Adrenal gland (tissue), 19 donors: ENCODE measurements at places on chromosomes 3 and 15. TPM values are rescaled to one million over a fixed set of nuclear protein-coding genes. Genes with fewer than 3 reads are reported as not detected.

GRCh38 chr3:71380096-71380495 lies 203.4 kb downstream of the FOXP1 start:
- H3K27me3 ChIP-seq = no peaks in the 10 kb centered on the region
- no peak overlapping the region for H3K4me3 ChIP-seq
- no peak overlapping the region for H3K27ac ChIP-seq
- no peak for DNase-seq
- no peaks in the 10 kb centered on the region for H3K36me3 ChIP-seq
- H3K4me1 ChIP-seq = peaks cover 11% of the 10 kb centered on the region

TERC gene
- polyA plus RNA-seq = not detected

GOLGA6B gene
- not detected for polyA plus RNA-seq

DNA sequence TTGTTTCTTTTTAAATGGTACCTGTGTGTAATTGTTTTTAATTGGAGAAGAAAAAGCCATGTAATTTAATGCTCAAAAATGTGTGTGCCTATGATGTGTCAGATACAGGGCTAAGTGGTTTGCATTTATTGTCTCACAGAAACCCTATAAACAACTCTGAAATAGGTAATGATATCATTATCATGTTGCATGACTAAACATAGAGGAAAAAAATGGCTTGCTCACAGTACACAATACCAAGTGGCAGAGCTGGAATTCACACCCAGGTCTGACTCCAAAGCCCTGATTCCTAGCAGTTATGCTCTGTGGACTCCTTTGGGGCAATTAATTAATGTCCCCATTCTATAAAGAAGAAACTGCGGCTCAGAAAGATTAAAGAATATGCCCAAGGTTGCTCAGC lies 237.4 kb upstream of the TRIM42 start:
- DNase-seq = no peak
- H3K4me3 ChIP-seq = no peak overlapping the region
- H3K27me3 ChIP-seq = no peaks in the 10 kb centered on the region
- no peak overlapping the region for H3K27ac ChIP-seq
- H3K36me3 ChIP-seq = no peaks in the 10 kb centered on the region

- no peak overlapping the region for H3K4me3 ChIP-seq
- H3K27ac ChIP-seq = no peak overlapping the region
- no peaks in the 10 kb centered on the region for H3K27me3 ChIP-seq
- no peaks in the 10 kb centered on the region for H3K36me3 ChIP-seq
- no peaks in the 10 kb centered on the region for H3K4me1 ChIP-seq
- no peak for DNase-seq
Observed at GRCh38 chr15:37715101-37715500, 219.3 kb upstream of the TMCO5A start.

DNA sequence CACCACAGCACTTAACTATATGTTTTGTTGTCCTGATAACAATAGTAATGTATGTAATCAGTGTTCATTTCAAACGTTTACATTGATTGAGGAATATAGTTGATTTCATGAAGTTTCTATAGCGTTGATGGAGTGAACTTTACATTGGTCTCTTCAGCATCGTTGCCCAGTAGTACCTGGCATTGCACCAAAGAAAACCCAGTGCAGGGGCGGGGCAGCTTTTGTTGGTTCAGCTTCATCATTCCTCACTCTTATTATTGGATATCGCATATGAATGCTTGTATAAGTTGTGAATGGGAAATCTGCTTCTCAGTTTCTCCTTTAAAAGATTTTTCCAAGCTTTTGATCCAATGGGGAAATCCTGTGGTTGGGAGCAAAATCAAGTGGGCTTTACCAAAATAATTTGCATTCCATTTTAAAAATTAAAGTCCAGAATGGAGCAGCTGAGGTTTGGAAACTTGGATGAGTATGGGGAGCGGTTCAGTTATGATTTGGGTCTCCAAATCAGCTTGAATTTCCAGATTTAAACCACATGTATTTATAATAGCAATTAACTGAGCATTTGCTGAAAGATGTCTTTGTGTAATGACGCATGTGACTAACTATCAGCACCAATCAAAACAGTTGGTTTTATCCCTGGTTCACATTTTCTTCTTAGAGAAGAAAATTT lies 213.7 kb downstream of the ALCAM start:
- H3K4me1 ChIP-seq = no peaks in the 10 kb centered on the region
- no peak overlapping the region for H3K27ac ChIP-seq
- no peak for DNase-seq

GRCh38 chr3:189937302-189938127 lies 183.2 kb downstream of the P3H2 start:
- H3K27ac ChIP-seq = no peak overlapping the region
- DNase-seq = no peak
- H3K27me3 ChIP-seq = no peaks in the 10 kb centered on the region
- no peaks in the 10 kb centered on the region for H3K36me3 ChIP-seq

CFAP161 gene
- 0.31 TPM for polyA plus RNA-seq

GPR149 gene
- polyA plus RNA-seq = not detected
